Activated CD4-positive, alpha-beta memory T cell treated with anti-CD3 and anti-CD28 coated beads, Interleukin-2, amount 10 ng/mL, durations not matched to agents 7 days and 5 days (primary cell): ENCODE measurements at places on chromosomes 6 and 20. TPM values are rescaled to one million over a fixed set of nuclear protein-coding genes. Genes with fewer than 3 reads are reported as not detected.

Gene AGPAT4
- 13.9 TPM for total RNA-seq

Gene B3GAT2
- 0.05 TPM for total RNA-seq

DNA sequence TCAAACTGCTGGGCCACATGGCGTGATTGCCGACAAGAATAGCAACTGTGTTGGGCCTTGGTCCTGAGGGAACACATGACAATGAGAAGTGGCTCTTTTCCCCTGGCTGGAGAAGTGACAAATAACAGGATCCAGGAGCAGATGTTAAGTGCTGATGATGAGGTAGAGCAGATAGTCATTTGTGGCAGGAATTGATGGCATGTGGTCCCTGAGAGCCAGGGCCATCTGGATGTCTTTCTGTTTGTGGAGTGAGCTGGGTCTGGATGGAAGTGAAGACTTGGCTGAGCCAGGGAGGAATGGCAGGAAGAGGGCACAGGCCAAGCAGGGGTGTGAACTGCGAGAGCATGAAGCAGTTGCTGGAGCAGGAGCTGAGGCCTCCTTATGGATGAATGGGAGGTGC lies 67.8 kb downstream of the SCAND1 start:
- H3K36me3 ChIP-seq = peaks cover 13% of the 10 kb centered on the region
- H3K27ac ChIP-seq = no peak overlapping the region

- peak overlapping the region; percentile 68 for H3K4me3 ChIP-seq
- H3K27me3 ChIP-seq = no peaks in the 10 kb centered on the region
- peaks cover 57% of the 10 kb centered on the region for H3K4me1 ChIP-seq
- no peak for DNase-seq
- peak overlapping the region; percentile 83 for H3K27ac ChIP-seq
Measured at GRCh38 chr6:135086414-135086764, 31.8 kb upstream of the HBS1L start.

DNA sequence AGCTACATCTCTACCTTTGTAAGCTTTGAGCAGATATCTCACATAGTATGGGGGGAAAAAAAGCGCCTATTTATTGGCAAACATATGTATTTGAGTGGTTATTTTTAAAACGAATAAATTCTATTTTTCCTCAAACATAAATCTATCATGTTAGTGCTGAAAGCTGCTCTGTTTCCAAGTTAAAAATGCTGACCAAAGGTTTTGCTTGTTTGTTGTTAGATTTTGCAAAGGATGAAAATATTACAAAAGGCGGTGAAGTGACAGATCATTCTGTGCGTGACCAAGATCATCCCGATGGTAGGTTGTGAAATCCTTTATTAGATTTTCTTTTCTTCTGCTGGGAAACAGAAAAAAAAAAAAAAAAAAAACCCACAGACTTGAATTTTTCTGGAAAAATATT lies 605.9 kb downstream of the KIF16B start:
- H3K27ac ChIP-seq = no peak overlapping the region
- no peaks in the 10 kb centered on the region for H3K4me1 ChIP-seq
- no peaks in the 10 kb centered on the region for H3K27me3 ChIP-seq
- no peaks in the 10 kb centered on the region for H3K36me3 ChIP-seq
- DNase-seq = no peak
- no peak overlapping the region for H3K4me3 ChIP-seq

DNA sequence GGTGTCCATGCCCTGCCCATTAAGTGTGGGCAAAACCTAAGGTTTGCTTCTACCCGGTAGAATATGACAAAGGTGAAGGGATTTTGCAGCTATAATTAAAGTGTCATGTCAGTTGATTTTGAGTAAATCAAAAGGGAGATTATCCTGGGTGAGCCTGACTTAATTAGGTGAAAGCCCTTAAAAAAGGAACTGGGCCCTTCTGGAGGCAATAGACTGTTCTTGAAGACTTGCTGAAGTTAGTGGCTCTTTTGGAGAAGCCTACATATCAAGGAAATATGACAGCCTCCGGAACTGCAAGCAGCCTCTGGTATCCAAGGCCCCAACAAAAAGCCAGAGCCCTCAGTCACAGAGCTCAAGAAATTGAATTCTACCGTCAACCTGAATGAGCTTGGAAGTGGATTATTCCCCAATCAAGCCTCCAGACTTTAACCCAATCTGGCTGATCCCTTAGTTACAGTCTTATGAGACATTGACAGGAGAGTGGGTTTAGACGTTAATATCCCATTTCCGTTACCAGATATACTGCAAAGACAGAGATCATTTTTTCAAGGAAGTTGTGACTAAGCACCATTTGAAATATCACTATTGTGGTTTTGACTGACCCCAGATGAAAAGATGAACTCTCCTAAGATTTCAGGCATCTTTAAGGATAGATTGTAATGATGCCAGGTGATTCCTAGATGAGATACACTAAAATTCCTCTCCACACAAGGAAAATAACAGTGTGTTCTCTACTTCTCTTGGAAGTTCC lies 303.4 kb downstream of the PLCB1 start:
- H3K4me3 ChIP-seq = no peak overlapping the region
- H3K27ac ChIP-seq = no peak overlapping the region
- no peak for DNase-seq

- no peak for DNase-seq
- H3K27ac ChIP-seq = no peak overlapping the region
- H3K36me3 ChIP-seq = no peaks in the 10 kb centered on the region
- peaks cover 3% of the 10 kb centered on the region for H3K4me1 ChIP-seq
- H3K27me3 ChIP-seq = peaks cover 66% of the 10 kb centered on the region
Measured at GRCh38 chr6:1597924-1598323, 11.8 kb upstream of the FOXC1 start.

DNA sequence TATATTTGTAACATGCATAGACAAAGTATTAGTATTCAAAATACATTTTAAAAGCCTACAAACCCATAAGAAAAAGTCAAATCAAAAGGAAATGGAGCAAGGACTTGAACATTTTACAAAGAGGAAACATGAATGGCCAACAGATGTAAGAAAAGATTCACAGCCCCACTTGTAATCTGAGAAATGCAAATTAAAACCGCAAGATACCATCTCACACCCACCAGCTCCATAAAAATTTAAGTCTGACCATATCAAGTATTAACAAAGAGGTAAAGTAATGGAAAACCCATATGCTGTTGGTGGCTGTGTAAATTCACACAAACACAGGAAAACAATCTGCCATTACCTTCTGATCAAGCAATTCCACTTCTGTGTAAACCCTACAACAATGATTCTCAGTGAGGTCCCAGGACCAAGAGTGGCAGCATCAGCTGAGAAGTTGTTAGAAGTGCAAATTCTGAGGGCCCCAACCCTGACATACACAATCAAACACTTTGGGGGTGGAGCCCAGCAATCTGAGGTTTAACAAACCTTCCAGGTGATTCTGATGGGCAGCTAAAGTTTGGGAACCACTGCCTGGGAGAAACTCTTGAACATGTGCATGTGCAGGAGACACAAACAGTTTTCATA lies 30.9 kb downstream of the BCL2L1 start:
- peaks cover 61% of the 10 kb centered on the region for H3K36me3 ChIP-seq
- no peaks in the 10 kb centered on the region for H3K27me3 ChIP-seq
- H3K27ac ChIP-seq = peak overlapping the region; percentile 73
- no peak for DNase-seq

DNA sequence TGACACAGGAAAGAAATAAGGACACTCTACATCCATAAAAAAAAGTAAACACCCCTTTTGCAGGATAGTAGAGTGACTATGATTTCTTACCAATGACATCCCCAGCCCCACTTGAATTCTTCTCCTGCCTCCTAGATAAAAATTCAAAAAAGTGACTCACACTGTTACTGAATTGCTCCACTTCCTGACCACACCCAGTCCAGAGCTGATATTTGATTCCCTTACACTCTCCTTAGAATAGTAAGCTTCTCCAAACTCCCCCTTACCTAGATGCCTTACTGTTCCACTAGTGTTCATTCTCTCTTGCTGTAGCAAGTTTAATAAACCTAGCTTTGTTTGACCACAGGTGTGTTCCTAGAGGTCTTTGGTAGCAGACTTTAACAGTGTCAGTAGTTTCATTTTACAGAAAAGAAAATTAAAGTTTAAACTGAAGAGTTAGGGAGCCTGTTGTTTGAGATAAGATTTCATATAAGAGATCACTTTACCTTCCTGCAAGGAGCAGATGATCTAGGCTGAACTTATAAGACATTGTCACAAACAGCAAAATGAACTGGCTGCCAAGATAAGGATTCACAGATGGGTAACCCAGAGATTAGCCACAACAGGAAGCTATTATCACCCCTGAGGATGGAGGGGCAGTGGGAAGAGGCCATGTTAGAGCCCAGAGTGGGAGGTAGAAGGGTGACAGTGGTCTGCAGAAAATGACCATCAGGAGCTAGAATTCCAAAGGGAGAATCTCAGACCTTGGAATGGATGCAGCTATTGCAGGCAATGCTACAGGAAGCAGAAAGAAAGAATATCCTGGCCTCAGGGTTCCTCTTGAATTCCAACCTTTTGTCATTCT lies 28.4 kb upstream of the BTN3A2 start:
- DNase-seq = no peak
- H3K27me3 ChIP-seq = peaks cover 13% of the 10 kb centered on the region
- H3K36me3 ChIP-seq = no peaks in the 10 kb centered on the region
- no peak overlapping the region for H3K4me3 ChIP-seq
- peak overlapping the region; percentile 22 for H3K27ac ChIP-seq
- peaks cover 53% of the 10 kb centered on the region for H3K4me1 ChIP-seq

DNA sequence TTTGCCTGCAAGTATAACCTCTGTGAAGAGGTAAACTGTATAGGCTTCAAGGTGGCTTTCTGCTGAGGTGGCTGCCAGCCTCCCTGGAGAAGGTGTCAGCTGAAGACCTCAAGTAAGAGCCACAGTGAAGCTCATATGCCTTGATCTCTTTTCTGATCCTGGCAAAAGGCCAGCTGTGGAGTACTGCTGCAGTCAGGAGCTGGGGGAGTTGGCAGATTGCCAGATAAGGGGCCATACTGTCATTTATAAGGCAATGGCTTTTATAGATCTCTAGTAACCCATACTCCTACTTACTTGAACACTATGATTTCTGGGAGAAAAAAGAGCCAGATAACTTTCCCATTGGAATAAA lies 8.8 kb upstream of the CEP85L start:
- H3K4me3 ChIP-seq = no peak overlapping the region
- no peak for DNase-seq
- no peaks in the 10 kb centered on the region for H3K27me3 ChIP-seq
- H3K4me1 ChIP-seq = peaks cover 44% of the 10 kb centered on the region
- peak overlapping the region; percentile 22 for H3K27ac ChIP-seq

- H3K36me3 ChIP-seq = no peaks in the 10 kb centered on the region
- H3K27ac ChIP-seq = no peak overlapping the region
- peaks cover 42% of the 10 kb centered on the region for H3K27me3 ChIP-seq
- no peak for DNase-seq
Measured at GRCh38 chr6:110490110-110490509, 13.7 kb upstream of the SLC22A16 start.

DNA sequence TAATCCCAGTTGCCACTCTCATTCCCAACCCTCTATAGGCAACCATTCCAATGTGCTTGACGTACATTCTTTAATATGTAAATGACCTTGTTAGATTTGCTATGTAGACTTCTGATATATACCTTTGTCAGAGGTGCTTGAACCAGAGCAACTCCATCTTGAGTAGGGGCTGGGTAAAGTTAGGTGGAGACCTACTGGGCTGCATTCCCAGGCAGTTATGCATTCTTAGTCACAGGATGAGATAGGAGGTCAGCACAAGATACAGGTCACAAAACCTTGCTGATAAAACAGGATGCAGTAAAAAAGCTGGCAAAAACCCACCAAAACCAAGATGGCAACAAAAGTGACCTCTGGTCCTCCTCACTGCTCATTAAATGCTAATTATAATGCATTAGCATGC lies 8.3 kb upstream of the HM13 start:
- no peak overlapping the region for H3K27ac ChIP-seq
- H3K36me3 ChIP-seq = no peaks in the 10 kb centered on the region
- H3K27me3 ChIP-seq = peaks cover 16% of the 10 kb centered on the region
- no peak overlapping the region for H3K4me3 ChIP-seq

DNA sequence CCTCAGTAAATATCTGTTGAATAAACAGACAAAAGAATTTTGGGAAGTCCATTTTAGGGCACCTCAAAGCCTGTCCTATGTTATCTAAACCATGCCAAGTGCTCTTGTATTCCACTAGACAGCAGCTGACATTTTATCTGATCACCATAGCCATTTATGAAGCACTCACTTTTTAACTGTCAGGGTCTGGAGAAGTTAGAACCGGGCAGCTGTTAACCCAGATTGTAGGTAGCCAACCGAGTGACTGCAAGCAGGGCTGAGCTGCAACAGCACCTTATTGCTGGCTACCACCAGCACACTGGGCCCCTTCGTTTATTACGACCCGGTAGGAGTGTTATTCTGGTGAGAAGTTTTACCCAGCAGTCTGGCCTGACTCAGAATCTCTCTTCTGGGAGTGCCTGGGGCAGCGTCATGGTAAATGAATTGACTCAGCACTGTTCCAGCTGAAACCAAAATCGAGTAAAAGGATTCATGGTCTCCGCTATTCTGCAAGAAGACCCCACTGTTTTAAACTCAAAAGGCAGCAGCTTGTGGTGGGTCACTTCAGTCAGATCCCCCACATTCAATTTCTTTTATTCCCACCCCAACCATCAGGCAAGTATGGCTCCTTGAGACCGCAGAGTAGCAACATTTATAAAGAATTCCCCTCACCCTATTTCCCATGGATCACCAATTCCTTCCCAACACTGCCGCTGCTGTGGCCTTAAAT lies 1.7 kb downstream of the UBE2V1 start:
- no peaks in the 10 kb centered on the region for H3K27me3 ChIP-seq
- H3K4me1 ChIP-seq = peaks cover 88% of the 10 kb centered on the region
- H3K4me3 ChIP-seq = peak overlapping the region; percentile 91
- H3K36me3 ChIP-seq = peaks cover 46% of the 10 kb centered on the region
- DNase-seq = peak; percentile 63
- peak overlapping the region; percentile 95 for H3K27ac ChIP-seq

GRCh38 chr20:36461600-36462439 lies 79.5 kb upstream of the MYL9 start:
- peak overlapping the region; percentile 75 for H3K27ac ChIP-seq
- peaks cover 57% of the 10 kb centered on the region for H3K4me1 ChIP-seq
- H3K36me3 ChIP-seq = peaks cover 6% of the 10 kb centered on the region
- no peaks in the 10 kb centered on the region for H3K27me3 ChIP-seq
- peak; percentile 46 for DNase-seq

- no peaks in the 10 kb centered on the region for H3K36me3 ChIP-seq
- H3K4me3 ChIP-seq = no peak overlapping the region
- H3K27me3 ChIP-seq = peaks cover 19% of the 10 kb centered on the region
- no peak for DNase-seq
- no peaks in the 10 kb centered on the region for H3K4me1 ChIP-seq
Measured at GRCh38 chr6:89559487-89559886, 79.1 kb downstream of the LYRM2 start.

DNA sequence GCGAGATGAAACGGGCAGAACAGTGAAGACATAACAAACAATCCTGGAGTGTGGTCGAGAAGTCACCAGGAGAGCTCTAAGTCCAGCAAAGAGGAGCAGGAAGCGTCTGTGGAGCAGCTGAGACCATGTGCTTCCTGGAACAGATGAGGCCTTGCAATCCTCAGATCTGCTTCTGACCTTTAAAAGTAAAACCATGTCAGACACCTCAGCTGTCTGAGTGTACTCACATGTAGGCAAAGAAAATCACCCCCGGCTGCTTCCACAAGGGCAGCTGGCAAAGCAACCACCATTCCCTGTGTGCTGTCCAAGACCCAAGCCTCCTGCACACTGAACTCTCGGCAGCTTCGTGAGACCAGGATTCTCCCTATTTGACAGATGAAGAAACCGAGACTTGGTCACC lies 76.6 kb downstream of the EDN3 start:
- H3K27ac ChIP-seq = no peak overlapping the region
- DNase-seq = no peak
- peaks cover 20% of the 10 kb centered on the region for H3K27me3 ChIP-seq

- H3K27me3 ChIP-seq = peaks cover 3% of the 10 kb centered on the region
- no peak for DNase-seq
- H3K4me3 ChIP-seq = no peak overlapping the region
- no peak overlapping the region for H3K27ac ChIP-seq
- H3K36me3 ChIP-seq = no peaks in the 10 kb centered on the region
Measured at GRCh38 chr6:154261688-154262397, 94.8 kb downstream of the IPCEF1 start.
